ENCODE measurements at places on chromosomes 4 and X. TPM values are rescaled to one million over a fixed set of nuclear protein-coding genes. Genes with fewer than 3 reads are reported as not detected.

GRCh38 chrX:131677655-131678628 lies 134.1 kb downstream of the OR13H1 start:
- DNase-seq = no peak

- no peak for DNase-seq
Observed at GRCh38 chrX:15820106-15821073, 30.1 kb downstream of the ZRSR2 start.

DNA sequence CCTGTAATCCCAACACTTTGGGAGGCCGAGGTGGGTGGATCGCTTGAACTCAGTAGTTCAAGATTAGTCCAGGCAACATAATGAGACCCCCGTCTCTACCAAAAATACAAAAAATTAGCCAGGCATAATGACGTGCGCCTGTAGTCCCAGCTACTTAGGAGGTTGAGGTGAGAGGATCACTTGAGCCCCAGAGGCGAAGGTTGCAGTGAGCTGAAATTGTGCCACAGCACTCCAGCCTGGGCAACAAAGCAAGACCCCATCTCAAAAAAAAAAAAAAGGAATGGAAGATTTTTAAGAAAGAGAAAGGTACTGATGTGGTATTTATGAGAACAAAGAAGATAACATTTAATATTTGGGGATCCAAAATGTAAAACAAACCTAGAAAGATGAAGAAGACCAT lies 27.0 kb upstream of the NMU start:
- no peak for DNase-seq

GRCh38 chrX:49896951-49897350 lies 17.7 kb downstream of the USP27X start:
- no peak for DNase-seq

DNA sequence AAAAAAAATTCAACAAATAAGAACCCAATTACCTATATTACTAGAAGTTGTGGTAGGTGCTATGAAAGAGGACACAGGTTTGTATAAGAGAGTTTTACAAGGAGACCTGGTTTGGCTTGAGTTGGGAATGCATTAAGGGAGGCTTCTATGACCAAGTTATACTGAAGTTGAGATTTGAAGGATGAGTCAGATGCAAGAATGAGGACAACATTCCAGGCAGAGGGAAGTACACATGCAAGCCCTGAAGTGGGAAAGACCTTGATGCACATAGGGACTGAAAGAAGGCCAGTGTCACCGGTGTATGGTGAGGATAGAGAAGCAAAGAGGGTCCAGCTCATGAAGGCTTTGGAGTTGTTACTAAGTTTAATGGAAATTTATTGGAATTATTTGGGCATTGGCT lies 52.2 kb downstream of the ANK2 start:
- no peak for DNase-seq

DNA sequence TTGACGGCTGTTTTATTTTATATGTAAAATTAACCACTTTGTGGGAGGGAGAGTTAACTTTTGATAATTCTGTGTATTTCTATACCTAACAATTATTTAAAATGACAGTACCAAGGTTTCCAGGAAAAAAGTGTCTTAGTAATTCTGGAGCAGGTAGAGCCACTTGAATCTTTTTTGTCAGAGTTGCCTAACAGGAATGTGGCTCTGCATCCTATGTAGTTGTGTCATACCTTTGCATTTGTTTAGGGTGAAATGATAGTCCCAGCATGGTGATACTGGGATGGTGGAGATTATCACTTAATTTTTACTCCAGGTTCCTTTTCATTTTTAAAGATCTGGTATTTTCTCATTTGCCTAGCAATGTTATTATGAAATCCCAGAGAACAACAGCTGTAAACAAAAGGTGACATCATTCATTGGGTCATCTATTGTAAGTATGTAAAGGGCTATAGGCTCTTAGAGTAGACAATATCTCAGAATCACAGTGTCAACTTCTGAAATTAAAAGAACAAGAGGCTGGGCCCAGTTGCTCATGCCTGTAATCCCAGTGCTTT lies 9.6 kb downstream of the SGMS2 start:
- DNase-seq = no peak

GRCh38 chr4:7626531-7626930 lies 191.8 kb upstream of the PSAPL1 start:
- DNase-seq = no peak

- no peak for DNase-seq
Observed at GRCh38 chr4:41258783-41259182, 2.1 kb downstream of the UCHL1 start.

- DNase-seq = no peak
Observed at GRCh38 chrX:4253092-4253491, 539.6 kb upstream of the PRKX start.

Gene TRIM60
- total RNA-seq = not detected

Gene SHISA3
- 8.1 TPM for total RNA-seq

Gene GPR143
- total RNA-seq = not detected

Gene OPRPN
- not detected for total RNA-seq

Gene HAND2
- total RNA-seq = 117 TPM

Gene TRIM75
- total RNA-seq = not detected

Gene TRIM61
- total RNA-seq = 2.3 TPM

Gene MAP7D2
- 0.44 TPM for total RNA-seq

Measured in left ventricle myocardium inferior (tissue), 1 donor.